ENCODE measurements at places on chromosomes 16 and 17.

DNA sequence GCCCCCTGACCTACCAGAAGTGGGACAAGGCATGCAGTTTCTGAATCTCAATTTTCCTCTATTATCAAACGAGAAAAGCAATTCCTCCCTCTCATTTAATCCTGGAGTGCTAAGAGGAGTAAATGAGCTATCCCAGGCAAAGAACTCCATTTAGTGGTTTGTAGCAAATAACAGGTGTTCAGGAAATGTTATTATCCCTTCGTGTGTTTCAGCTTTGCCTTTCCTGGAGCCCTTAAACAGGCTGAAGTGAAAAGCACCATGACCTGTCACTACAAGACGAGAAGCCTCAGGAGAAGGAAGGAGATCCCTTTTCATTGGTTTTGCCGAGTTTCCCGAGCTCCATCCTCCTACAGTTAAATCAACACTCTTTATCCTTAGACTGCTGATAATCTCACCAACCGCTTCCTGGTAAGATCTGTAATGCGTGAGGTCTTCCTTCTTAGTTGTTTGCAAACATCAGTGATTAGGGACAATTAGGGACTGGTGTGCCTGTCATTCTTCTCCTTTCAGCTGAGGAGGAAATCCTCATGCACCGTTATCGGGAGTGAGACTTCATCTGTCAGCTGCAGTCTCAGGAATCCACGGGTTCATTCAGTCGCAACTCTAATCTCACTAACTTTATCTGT lies 30.8 kb upstream of the MYOCD start:
- DNase-seq: no peak

GRCh38 chr17:49556223-49556943 lies 19.3 kb upstream of the NXPH3 start:
- peak; percentile 77 for DNase-seq

DNA sequence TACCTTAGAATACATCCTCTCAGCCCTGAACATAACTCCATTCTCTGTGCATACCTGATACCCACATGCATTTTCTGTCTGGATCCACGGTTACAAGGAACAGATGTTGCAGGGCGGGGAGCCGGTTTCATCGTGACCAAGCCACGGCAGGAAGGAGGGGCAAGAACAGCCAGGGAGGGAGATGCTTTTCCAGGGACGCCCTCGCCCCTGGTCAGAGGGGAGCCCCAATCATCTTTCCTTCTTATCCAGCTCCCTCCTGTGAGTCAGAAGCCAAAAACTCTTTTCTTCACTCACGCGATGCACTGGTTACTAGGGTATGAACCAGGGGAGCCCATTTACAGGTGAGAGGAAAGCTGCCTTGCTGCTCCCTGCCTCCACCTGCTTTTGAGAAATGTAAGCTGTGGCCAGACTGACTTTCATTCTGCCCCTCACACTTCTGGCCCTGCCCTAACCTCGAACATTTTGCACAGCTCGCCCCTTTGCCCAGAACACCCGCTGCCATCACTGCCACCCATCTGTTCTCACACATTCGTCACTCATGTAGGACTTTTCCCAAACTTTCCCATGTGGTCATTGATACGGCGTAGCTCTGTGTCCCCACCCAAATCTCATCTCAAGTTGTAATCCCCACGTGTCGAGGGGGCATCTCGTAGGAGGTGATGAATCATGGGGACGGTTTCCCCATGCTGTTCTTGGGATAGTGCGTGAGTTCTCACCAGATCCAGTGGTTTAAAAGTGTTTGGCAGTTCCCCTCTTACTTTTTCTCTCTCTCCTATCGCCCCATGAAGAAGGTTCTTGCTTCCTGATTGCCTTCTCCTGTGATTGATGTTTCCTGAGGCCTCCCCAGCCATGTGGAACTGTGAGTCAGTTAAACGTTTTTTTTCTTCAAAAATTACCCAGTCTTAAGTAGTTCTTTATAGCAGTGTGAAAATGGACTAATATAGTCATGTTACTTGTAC lies 20.5 kb downstream of the FOXL1 start:
- DNase-seq: no peak

GRCh38 chr17:47643116-47643515 lies 6.6 kb upstream of the KPNB1 start:
- DNase-seq: no peak

- no peak for DNase-seq
Observed at GRCh38 chr17:4293572-4293971, 29.8 kb upstream of the ANKFY1 start.

DNA sequence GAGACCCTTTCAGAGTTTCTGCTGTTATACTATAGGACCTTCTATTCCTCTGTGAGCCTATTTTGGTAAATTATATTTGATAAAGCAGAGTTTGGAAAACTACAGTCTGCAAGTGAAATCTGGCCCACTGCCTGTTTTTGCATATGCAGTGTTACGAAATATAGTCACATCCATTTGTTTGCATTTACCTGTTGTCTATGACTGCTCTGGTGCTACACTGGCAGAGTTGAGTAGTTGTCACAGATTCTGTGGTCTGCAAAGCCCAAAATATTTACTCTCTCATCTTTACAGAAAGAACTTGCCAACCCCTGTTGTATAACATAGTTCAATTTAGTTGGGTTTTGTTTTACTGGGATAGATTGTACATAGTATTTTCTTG lies 42.3 kb downstream of the TNRC6A start:
- DNase-seq: no peak

DNA sequence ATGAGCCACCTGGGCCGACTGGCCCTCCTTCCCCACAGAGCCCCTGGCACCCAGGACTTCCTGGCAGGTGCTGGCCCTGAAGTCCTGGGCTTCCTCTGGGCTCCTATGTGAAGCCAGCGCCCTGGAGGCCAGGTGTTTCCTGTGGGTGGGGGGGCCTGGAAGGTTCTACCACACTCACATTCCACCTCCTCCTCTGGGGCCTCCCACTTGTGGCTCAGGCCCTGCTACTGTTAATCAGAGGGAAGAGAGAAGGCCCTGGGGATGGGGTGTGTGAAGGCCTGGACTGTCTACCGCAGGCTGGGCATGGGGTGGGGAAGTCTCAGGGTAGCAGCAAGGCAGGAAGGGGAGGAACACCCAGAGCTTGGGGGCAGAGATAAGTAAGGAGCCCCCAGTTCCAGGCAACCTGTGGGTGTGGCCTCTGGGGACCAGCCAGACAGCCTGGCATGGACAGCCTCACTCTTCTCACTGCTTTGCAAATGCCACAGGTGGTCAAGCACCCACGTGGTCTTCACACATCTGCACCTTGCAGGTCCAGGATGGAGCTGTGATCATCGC lies 111.9 kb upstream of the TNRC6C start:
- no peak for DNase-seq

Measured in cardiac fibroblast (primary cell).